ENCODE measurements at places on chromosomes 4 and X.

- no peak for DNase-seq
These were observed 8.4 kb upstream of the AWAT1 start for GRCh38 chrX:70226048-70226447.

DNA sequence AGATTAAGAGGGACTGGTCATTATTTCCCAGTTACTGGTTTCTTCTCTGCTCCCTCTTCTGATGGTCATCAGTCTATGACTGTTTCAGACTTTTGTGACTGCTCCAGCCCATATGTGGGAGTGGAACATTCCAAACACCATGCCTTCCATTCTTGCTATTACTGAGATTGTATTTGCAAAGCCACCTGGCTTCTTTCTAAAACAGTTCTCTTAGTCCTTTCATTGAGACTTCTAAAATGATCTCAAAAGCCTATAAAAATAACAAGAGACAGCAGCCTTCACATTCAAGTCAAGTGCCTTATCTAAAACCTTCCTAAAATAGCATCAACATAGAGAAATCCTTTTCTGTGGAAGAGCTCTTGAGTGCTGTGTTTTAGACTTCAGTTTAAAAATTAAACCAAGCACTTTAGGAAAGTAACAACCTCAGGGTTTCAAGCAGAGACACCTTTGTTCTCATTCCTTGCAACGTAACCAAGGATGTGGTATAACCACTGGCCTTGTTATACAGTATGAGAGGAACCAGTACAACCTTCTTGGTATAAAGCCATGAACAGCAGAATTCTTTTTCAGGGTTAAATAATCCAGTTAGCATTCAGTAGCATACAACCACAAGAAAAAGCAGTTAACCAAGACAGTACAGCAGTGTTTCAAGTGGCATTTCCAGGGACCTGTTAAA is 97.1 kb downstream of the NFKB1 start:
- DNase-seq, result no peak

DNA sequence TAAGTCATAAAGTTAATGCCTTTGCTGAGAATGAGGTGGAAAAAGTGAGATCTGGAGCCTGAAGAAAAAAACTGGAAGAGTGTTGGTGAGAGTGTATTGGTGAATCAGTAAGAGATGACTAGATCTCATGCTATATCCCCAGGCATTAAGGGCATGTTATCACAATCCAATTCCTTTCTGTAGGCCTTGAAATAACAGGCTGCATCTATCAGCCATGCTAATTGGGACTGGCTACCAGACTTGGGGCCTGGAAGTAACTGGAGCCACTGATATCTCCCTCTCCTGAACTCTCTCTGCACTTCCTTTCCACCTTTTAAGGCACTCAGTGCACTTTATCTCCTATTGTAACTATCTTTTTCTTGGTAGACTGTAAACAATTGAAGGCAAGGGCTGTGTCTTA is 88.8 kb upstream of the HPRT1 start:
- no peak for DNase-seq

GRCh38 chr4:122793811-122794210 is 32.8 kb upstream of the FGF2 start:
- DNase-seq, result no peak

DNA sequence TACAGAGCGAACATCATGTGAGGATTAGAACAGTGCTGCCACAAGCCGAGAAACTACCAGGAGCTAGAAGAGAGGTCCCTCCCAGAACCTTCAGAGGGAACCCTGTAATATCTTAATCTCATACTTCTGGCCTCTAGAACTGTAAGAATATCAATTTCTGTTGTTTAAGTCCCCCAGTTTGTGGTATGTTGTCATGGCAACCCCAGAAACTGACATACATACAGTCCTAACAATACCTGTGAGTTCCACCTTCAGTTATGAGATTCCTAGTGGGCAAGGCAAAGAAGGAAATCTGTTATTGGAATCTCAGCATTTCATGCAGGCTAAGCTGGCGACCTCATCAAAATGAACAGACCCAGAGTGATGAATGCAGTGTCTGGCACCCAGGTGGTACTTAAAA is 42.5 kb downstream of the ZBTB49 start:
- DNase-seq, result no peak

- no peak for DNase-seq
These were observed 766 bp upstream of the DNAJB14 start for GRCh38 chr4:99947190-99947578.

GRCh38 chrX:36916941-36917340 is 91.2 kb upstream of the FAM47C start:
- no peak for DNase-seq

DNA sequence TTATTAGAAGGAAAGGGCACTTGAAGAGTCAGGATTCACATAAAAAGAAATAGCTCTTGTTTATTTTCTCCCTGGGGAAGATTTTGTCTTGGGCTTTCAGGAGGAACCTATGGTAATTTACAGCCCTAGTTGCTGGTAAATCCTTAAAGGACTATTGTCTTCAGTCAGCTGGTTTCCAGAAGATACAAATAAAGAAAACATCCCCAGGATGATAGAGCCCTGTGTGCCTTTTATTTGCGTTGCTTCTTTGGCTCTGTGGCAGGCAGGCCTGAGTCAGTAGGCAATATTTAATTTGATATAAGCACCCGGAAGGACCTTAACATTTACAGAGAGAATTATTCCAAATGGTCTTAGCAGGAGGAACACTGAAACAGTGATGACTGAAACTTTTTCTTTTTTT is 131.0 kb upstream of the SLC34A2 start:
- no peak for DNase-seq

GRCh38 chrX:150574559-150575418 is 6.4 kb downstream of the MTM1 start:
- DNase-seq, result no peak

- DNase-seq, result no peak
These were observed 56.5 kb upstream of the PGM2 start for GRCh38 chr4:37770016-37770415.

DNA sequence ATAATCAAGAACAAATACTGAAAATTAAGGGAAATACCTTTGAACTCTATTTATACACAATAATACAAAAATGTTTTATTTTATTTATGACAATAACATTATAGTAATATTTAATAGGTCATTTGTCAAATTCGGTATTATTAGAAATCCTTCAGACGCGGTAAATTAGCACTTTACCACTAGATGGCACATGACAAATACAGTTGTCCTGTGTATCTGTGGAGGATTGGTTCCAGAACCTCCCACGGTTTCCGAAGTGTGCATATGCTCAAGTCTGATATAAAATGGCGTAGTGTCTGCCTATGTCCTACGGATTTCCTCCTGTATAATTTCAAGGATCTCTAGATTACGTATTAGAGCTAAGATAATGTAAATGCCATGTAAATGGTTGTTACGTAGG is 8.1 kb upstream of the LINC00632 start:
- DNase-seq, result no peak

DNA sequence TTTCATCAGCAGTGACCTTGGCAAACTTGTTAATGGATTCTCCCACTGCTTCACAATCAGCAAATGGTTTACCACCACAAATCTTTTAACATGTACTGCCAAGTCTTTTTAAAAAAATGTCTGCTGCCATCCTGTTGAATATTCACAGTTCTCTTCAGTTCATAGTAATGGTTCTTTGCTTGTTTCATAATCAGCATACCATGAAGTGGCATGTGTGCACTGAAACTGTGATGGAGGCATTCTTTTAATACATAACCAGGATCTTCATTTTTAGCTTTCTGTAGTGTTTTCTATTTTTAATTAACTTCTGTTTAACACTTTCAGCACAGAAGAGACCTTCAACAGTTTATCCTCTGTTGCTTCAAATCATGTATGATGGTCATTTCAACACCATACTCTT is 230.1 kb upstream of the ARSJ start:
- DNase-seq, result no peak

- no peak for DNase-seq
These were observed 354.7 kb upstream of the PITX2 start for GRCh38 chr4:110977554-110977953.

DNA sequence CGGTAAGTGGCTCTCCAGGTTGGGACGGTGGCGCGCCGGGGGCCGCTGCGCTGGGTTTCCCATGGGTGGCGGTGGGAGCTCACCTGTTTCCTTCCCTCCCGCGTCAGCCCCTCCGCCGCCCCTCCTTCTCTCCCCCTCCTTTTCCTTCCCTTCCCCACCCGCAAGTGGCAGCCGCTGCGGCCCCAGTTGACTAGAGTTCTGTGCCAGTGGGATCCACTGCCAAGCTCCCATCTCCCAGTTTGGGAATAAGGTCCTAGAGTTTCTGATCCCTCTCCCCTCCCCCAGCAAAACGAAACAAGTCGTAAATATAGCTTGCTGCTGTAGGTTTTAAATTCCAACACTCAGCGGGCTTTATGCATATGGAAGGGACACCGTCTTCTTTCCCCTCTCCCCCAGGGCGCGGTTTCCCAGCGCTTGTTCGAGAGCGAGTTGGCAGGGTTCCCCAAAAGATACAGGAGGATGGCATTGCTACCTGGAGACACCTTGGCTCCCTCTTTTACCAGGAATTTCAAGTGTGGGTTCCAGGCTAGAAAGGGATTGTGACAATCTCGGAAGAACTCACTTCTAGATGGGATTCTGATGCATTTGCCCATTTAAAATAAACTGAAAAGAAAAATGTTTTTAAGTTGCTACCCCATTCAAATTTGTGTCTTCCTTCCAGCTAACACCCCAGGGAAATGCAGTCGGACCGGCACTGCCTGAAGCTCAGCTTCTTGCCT is 1.2 kb downstream of the TLL1 start:
- no peak for DNase-seq

GRCh38 chr4:140372751-140373327 is 607 bp upstream of the SCOC start:
- DNase-seq, result no peak

- DNase-seq, result no peak
These were observed 144.7 kb upstream of the HHIP start for GRCh38 chr4:144501231-144501780.

- no peak for DNase-seq
These were observed 57.0 kb downstream of the HPGDS start for GRCh38 chr4:94285666-94286065.

- no peak for DNase-seq
These were observed 68.2 kb upstream of the GK2 start for GRCh38 chr4:79476196-79476595.

DNA sequence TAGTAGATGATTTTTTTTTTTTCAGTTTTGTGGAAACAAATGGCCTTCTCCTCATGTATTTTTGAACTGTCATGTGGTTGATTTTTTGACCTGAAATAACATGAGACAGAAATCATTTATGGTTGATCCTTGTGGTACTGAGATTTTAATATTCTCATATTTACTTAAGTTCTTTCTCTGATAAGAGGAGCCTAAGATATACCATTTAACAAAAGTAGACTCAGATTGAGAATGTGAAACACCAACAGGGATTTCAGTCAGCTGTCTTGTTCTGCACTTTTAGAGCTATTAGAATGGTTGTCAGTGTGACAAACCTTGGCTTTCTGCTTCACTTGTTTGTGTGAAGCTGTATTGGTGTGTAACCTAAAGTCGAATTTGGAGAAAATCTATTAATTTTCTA is 575.7 kb downstream of the SPOCK3 start:
- no peak for DNase-seq

GRCh38 chrX:16207634-16208033 is 40.4 kb downstream of the MAGEB17 start:
- no peak for DNase-seq

DNA sequence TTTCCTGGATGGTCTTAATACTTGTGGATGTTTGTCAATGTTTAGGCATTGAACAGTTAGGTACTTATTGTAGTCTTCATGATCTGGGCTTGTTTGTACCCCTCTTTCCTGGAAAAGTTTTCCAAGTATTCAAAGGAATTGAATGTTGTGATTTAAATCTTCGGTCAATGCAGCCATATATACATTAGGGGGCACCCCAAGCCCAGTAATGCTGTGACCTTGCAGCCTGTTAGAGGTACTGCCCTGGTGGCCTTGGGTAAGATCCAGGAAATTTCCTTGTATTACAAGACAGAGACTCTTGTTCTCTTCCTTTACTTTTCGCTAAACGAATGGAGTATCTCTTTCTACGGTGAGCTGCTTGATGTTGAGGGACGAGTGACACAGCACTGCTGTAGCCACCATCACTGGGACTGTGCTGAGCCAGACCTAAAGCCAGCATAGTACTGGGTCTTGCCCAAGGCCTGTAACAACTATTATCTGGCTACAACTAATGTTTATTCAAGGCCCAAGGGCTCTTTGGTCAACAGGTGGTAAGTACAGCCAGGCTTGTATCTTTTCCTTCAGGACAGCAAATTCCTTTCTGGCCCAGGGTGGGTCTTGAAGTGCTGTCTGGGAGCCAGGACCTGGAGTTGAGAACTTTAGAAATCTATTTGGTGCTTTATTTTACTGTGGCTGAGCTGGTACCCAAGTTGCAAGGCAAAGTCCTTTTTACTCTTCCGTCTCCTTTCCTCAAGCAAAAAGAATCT is 118.3 kb upstream of the ATOH1 start:
- no peak for DNase-seq

GRCh38 chrX:133390676-133391075 is 24.6 kb downstream of the GPC4 start:
- DNase-seq, result no peak

GRCh38 chr4:99410075-99410474 is 25.1 kb downstream of the ADH7 start:
- DNase-seq, result no peak

GRCh38 chrX:138856881-138857604 is 145.5 kb upstream of the FGF13 start:
- DNase-seq, result no peak

DNA sequence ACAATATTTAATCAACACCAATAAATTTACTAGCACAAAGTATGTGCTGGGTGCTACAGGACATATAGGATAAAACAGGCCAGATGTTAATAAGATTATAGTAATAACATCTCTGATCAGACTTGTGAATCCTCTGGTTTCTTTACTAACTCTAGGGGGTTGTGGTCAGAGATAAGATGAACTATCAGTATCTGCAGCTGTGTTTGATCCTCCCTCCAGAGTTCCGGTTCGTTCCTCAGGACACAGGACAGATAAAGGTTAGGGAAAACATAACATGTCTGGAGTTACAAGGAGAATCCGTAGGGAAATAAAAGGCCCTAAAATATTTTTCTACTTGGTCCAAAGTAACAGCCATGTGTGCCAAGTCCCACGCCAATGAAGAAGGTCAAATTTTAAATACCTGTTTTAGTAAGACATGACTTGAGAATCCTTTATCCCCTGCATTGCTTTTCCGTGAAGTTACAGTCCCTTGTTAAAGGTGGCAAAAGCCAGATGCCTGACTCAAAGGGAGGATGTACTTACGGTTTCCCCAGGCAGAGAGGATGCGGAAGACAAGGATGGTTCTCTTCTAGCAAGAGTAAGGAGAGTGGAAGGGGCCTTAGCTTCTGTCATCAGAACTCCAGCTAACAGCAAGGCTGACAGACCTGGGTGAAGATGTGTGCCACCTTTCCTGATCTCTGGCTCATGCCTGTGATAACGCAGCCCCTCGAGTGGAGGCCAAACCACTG is 44.4 kb downstream of the KIAA0232 start:
- no peak for DNase-seq

DNA sequence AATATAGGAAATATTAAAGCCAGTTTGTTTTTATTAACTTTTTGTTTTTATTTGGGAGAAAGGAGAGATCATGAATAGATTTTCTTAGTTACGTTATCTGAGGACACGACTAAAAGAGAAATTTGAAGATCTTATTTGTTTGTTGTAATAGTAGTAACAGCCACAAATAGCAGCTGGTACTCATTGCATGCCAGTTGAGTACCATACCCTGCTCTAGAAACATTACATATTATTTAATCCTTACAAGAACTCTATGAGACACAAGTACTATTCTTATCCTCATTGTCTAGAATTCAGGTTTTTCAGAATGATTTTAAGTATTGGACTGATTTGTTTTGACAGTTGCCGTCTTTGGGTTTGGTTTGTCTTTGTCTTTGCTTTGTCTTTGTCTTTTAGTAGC is 31.8 kb downstream of the USP53 start:
- DNase-seq, result no peak

- no peak for DNase-seq
These were observed 175.8 kb upstream of the GALNT7 start for GRCh38 chr4:172992648-172993378.

Measured in stimulated activated CD8-positive, alpha-beta memory T cell treated with anti-CD3 and anti-CD28 coated beads, Interleukin-2, amount 100 ng/mL, for 48 hours (primary cell).